Spinal cord (tissue), 10 donors: ENCODE measurements at places on chromosomes 4 and X. TPM values are rescaled to one million over a fixed set of nuclear protein-coding genes. Genes with fewer than 3 reads are reported as not detected.

Gene PRKG2
- total RNA-seq, result 3.3 TPM

Gene RBM47
- 6.0 TPM for total RNA-seq

Gene MED12
- total RNA-seq, result 23.4 TPM

Gene PPP1R2C
- not detected for total RNA-seq

Gene DRD5
- total RNA-seq, result 2.2 TPM

DNA sequence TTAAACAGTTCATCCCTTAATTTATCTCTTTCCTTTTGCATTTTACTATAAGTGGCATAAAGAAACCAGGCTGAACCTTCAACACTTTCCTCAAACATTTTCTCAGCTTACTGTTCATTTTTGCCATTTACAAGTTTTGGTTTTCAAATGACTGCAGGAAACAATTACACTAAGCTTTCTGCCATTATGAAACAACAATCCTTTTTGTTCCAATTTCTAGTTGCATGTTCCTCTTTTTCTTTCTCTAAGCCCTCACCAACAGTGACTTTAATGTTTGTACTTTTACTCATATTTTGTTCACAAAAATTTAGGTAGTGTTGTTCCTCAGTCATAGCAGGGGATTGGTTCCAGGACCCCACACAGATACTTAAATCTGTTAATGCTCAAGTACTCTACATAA is 1526.1 kb downstream of the STIM2 start:
- DNase-seq, result no peak

GRCh38 chrX:153816831-153817690 is 13.3 kb downstream of the PDZD4 start:
- DNase-seq, result no peak

GRCh38 chr4:172982151-172982590 is 186.4 kb upstream of the GALNT7 start:
- no peak for DNase-seq

DNA sequence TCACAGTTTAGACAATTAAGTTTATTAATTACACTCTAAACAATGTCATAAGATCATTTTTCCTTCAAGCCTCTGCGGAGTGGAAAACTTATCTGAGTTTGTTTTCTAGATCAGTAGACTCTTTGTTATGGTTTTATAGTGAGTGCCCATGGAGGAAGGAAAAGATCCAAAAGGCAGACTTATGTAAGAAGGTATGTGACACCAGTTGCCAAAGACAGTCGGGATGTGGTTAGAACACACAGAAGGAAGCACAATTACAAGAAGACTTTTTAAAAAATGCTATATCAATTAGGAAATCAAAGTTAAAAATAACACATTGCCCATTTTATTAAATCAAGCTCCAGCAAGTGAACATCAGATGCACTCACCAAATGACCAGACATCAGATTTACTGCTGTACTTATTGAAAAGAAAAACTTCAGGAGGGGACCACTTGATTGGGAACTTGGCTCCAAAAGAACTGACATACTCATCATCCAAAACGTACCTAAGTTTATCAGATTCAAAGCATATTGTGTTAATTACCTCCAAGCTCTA is 57.1 kb downstream of the NIPAL1 start:
- no peak for DNase-seq

- no peak for DNase-seq
Observed at GRCh38 chr4:187333151-187333550, 609.5 kb upstream of the FAT1 start.

DNA sequence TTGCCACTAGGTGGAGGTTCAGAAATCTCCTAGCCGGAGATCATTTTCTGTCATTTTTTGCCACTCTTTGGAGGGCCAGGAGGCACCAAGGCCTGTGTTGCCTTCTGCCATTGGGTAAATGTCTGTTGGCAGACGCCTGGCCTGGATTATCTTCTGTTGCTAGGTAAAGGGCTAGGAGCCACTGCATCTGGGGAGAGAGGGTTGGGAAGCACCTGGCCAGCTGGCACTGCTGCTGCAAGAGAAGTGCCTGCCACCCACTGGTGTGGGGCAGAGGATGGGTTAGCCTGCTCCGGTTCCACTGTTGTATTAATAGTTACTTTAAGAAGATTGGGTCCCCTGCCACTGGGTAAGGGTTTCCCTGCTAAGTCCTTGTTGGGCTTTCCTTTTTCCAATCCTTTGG is 58.1 kb downstream of the AWAT2 start:
- no peak for DNase-seq

DNA sequence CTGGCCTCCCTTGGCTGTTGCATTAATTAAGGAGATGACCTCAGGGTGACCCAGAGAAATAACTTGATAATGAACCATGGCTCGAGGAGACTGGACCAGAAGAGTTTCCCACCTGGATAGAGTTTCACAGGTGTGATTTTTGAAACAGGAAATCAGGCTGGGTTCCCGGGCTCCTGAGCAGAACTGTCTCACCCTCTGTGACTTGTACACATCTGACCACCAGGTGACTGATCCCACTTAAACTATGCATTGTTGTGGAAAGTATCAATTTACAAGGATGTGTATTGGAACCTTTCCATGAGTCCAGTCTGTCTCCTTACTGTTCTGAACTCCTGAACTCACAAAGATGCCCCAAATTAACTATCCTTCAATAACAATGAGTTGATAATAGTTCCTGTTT is 220.3 kb downstream of the PTTG2 start:
- no peak for DNase-seq

DNA sequence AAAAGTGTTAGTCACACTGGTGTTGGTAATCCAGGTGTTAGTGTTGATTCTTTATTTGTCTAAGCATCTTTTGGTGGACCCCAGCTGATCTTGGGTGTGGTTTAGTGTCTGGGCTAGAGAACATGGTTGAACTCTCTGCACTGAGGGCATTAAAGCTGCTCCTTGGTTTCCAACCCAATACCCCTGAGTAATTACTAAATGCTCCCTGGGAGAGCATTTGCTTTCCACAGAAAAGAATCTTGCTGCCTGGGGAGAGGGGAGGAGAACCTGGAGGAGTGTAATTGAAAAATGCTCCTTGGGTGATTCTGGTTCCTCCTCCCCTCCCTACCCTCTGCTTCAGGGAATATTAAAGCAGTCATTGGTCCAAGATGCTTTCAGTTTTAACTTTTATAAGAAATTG is 3.1 kb downstream of the GUCY1B1 start:
- no peak for DNase-seq

DNA sequence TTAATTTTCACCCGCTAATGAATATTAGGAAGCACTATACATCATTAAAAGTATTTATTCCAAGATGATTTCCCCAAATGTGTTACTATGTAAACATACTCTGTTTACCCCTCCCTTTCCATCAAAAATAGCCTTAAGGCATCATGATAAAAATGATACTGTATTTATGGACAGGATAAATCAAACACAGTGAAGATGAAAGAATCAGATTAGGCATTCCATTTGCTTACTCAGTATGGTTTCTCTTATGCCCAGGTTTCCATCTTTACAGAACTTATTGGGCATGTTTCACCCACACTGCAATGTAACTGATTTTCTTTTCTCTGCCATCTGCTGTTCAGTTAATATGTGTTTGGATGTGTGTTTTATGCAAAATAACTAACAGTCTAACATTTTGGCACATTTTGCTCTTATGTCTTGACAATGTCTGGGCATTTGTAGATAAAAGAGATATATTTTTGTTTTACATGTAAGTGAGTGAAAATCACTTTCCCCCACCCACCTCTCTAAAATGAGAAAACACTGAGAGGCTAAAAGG is 445.2 kb downstream of the RPA4 start:
- no peak for DNase-seq

DNA sequence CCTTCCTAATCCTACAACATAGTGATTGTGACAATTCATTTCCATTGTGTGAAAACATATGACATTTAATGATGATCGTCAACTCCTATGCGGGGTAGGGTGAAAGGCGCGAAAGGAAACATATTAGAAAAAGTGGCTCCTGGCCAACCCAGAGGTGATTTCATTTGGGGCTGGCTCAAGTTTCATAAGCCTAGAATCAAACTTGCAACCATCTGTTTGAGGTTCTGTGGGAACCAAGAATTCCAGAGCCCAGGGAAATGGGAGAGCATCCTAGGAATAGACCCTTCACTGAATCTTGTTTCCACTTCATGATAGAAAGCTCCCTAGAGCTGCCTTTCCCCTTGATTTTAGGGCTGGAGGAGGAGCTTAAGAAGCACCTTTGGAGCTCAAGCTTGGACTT is 101.3 kb upstream of the EGFL6 start:
- no peak for DNase-seq

GRCh38 chr4:147303174-147303872 is 177.6 kb upstream of the EDNRA start:
- DNase-seq, result no peak

- DNase-seq, result no peak
Observed at GRCh38 chrX:46967547-46967946, 55.3 kb downstream of the JADE3 start.

GRCh38 chr4:24570574-24571236 is 13.6 kb downstream of the DHX15 start:
- DNase-seq, result no peak

GRCh38 chr4:105923497-105924238 is 28.4 kb downstream of the NPNT start:
- DNase-seq, result no peak

DNA sequence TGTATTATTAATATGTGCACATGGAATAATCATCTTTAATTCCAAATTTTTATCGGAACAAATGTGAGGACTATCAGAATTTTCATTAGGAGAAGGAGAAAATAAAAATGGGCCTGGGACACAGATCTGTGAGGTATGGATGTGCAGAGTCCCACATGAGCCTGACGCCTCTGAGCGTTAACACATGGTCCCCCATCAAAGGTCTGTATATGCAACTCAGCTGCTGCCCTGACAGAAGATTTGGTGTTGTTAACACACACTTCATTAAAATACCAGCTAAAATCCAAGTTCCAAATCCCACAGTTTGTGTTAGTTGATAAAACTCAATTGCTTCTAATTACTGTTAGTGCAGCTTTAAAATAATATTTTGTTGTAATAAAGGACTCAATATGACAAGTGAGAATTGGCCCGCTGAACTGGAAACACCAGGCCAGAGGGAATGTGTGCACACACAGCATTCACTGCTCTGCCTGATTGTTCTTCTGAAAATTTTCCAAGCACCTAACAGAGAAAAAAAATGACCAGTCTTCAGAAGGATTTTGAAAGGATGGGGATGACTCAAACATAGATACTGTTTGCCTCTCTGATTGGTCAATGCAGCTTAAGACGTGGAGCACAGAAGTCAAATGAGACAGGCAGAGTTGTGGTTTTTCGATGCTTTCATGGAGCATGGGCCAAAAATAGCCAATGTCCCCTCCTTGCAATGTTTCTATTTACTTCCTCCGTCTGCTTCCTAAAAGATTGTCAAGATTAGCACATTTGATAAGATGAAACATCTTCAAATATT is 266.6 kb downstream of the NKX6-1 start:
- no peak for DNase-seq

DNA sequence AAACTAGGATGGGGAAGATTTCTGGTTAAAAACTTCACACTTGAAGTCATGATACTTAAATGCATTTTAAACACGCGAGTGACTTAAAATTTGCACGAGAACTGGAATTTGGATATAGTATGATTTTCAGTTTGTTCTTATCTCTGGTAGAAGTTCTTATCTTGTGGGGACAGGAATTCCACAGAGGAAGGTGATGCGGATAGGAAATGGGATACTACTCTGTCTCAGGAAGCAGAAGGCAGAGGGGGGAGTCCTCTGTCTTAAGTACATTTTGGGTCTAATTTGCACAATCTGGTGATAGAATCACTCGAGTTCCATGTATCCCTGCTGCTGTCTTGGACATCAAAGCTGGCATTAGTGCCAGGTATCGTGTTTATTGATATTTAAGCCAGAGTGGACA is 53.3 kb downstream of the TLL1 start:
- no peak for DNase-seq
